ENCODE measurements at places on chromosomes 1 and 21.
A peak's percentile ranks its signal among the peaks of the same experiment; 100 is the strongest.

DNA sequence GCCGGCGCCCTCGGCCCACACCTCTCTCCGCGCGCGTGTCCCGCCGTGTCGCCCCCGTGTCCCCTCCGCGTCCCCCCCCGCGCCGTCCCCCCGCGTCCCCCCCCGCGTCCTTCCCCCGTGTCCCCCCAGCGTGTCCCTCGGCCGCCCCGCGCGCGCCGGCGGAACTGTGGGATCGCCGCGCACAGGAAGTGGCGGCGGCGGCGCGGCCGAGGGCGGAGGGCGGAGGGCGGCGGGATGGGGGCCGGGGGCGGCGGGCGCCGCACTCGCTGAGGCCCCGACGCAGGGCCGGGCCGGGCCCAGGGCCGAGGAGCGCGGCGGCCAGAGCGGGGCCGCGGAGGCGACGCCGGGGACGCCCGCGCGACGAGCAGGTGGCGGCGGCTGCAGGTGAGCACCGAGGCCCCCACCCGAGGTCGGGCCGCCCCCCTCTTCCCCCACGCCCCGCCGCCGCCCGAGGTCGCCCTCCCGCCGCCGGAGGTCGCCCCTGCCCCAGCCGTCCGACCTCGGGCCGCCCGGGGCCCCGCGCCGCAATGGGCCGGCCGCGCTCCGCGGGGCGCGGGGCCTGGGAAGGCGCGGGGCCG, at the start of gene AGPAT3:
Gene AGPAT3 (plus strand): TSS at position 262 of the 578 bp plus-strand sequence. CDS start 94,459 bp downstream, outside the sequence.
- no peak for DNase-seq

DNA sequence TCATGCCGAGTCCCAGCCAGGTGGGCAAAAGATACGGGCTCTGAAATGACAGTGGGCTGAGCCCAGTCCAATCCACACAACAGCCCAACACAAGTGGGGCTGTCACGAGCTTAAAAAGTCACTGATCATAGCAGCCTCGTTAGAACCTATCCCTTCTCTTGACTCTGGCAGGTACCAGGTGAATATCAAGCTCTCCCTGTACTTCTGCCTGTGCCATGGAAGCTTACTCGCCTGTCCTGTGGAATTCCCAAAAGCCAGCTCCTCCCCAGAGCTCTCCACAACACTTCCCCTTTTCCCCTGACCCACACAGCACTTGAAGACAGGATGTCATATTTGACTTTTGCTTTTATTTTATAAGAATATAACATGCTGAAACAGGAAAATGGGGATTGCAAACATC, 5.9 kb downstream of the RGS16 start:
- no peak for DNase-seq

GRCh38 chr1:51093581-51093980, 8.4 kb upstream of the C1orf185 start:
- no peak for DNase-seq

- DNase-seq, result no peak
Measured at GRCh38 chr1:27380766-27381733, 2.1 kb downstream of the CD164L2 start.

DNA sequence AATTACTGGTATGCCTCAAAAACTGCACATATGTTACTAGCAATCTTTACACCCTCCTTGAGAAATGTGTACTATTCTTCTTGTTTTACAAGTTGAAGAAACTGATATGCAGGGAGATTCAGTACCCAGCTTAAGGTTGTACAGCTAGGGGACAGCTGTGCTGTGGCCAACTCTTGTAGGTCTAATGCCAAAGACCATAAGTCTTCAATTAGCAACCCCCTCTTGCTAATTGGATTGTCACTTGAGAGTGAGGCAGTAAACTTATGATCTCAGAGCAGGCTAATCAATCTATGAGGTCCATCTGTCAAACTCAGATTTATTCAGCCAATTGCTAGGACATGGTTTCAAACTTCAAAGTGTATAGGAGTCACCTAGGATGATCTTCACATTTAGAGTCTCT, 492.0 kb upstream of the USP24 start:
- DNase-seq, result no peak

DNA sequence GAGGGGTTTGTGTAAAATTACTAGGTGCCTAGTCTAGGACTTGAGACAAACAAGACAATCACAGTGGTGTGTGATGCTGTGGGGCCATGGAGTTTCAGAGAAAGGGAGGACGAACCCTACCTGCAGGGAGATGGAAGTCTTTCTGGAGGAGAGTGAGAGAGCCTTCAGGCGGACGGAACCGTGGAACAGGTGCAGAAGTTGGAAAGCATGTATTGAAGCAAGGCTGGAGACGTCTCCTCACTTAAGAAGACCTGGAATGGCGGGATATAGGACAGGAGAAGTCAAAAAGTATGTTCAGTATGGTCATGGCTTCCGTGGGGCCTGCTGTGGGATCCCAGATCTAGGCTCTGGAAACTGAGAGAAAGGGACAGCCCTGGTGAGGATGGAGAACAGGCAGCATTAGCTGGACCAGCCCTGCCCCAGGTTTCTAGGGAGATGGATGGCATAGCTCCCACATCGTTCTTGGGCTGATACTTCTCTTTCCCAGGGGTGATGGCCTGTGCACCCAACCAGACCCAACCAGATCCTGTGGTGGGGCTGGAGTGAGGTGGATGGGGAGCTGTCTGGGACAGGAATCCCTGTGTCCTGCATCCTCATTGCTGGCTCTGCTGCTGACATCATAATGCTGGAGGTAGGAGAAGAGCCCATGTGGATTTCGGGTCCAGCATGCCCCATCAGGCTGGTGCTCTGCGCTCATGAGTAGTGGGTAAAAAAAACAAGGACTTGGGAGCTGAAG, 15.0 kb upstream of the LRP8 start:
- no peak for DNase-seq

DNA sequence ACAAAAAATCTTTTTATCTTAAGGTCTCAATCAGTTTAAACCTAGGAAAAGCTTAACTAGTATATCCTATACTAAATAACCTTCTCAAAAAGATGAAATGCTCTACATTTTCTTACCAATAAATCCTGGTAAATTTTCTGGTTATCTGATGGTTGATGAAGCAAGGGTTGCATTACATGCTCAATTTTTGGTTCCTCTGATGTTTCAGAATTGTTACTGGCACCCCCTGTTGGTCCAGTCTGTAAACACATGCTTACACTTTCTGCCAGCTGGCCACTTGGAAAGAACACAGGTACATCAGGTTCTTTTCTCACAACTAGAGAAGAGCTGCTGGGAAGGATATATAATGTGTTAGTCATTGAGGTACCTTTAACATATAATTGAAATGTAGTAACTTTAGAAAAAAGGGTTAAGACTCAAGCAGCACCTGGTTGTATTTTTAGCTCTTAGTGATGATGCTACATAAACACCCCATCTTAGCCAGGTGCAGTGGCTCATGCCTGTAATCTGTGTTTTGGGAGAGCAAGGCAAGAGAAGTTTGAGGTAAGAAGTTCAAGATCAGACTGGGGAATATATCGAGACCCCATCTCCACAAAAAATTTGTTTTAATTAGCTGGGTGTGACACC, 30.9 kb upstream of the TAL1 start:
- peak; percentile 68 for DNase-seq

DNA sequence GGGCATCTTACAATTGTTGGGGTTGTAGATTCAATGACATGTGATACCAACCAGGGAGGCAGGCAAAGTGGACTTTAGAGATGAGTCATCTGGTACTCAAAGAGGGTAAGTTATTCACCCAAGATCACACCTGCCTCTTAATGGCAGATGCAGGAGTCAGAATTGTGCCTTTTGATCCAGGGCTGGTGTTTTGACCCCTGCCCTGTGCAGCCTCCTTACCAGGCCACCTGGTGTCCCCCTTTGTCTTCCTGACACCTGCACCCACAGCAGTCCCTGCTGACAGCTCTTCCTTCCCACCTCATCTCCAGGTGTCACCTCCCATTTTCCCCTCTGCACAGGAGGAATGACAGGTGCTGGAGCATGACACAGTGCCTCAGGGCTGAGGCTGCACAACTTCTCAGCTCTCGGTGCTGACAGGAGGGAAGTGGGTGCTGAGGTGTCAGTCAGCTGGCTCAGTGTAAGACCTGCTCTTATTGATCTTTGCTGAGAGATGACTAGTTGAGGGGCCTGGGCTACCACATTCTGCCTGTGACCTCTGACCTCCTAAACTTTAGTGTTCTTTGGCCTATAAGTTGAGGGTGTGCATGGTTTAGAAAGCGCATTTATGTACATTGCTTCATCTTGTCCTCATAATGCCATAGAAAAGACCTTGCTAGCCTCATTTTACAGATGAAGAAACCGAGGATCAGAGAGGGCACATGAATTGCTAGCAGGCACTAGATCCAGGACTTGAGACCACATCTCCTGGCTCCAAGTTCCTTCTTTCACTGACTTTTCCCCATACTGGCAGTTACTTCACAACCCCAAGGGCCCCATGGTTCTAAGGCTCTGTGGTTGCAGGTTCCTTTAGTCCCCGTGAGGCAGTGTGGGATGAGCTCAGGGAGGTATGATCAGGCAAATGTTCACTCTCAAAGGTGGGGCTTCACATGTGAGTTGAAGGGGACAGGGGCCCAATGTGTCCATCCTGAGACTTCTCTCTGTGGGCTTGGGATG, 31.3 kb downstream of the CACNA1E start:
- DNase-seq, result no peak

DNA sequence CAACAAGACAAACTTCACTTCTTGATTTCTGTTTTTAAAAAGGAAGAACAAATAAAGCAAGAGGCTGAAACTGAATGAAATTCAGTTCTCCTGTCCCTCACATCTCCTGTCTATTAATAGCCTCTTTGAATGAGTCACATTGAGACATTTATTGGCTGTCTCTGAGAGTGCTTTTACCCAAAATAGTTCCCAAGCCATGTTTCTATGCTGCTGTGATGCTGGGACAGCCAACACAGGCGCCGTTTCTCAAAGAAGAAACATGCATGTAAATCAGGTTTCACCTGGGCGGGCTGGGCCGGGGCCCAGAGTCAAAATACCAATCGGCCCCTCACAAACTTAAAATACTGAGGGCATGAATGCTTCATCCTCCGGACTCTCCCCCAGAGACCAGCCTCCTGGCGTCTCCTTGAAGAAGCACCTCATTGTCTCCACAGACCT, 105.2 kb downstream of the EDEM3 start:
- no peak for DNase-seq

- no peak for DNase-seq
Measured at GRCh38 chr1:246659594-246660140, 64.5 kb upstream of the SCCPDH start.

DNA sequence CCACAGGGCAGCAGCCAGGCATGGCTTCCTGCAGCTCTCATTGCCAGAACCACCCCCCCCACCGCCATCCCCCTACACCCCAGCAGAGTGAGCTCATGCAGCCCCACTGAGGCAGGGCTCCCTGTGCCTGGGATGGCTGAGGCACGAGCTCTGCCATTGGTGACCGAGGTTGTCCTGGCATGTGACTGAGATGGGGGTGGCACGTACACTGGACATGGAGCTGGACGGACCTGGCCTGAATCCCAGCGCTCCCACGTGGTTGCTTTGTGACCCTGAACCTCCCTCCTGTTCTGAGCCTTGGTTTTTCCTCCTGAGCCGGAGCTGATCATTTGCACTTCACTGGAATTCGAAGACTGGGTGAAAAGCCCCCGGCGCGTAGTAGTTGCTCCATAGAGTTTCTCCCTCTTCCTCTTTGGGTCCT, 28.3 kb downstream of the ALPL start:
- DNase-seq, result peak; percentile 38

DNA sequence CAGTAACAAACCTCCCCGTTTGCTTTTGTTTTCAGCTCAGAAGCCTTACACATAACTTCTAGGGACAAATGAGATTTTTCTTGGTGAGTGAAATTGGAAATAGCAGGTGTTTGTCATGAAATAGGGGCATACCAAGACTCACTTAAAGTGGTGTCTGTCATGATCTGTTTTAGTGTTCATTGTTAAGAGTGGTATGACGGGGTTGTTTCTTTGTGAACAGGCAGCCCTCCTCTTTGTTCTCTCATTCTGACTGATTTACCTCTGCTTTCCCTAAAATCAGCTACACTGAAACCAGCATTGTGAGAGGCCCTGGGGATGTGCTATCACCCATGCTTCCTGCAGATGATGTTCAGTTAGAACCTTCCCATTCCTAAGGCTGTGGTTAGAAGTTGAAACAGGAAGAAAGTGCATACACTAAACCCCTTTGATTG, 2.5 kb upstream of the ERO1B start:
- DNase-seq, result no peak
